Skeletal muscle cell (primary cell): ENCODE measurements at places on chromosomes 12 and 14.

- no peak for DNase-seq
Observed at GRCh38 chr14:103231376-103232019, 102.5 kb upstream of the EIF5 start.

- no peak for DNase-seq
Observed at GRCh38 chr12:101256266-101256665, 23.6 kb upstream of the UTP20 start.

- no peak for DNase-seq
Observed at GRCh38 chr14:50647753-50648152, 20.4 kb downstream of the SAV1 start.

DNA sequence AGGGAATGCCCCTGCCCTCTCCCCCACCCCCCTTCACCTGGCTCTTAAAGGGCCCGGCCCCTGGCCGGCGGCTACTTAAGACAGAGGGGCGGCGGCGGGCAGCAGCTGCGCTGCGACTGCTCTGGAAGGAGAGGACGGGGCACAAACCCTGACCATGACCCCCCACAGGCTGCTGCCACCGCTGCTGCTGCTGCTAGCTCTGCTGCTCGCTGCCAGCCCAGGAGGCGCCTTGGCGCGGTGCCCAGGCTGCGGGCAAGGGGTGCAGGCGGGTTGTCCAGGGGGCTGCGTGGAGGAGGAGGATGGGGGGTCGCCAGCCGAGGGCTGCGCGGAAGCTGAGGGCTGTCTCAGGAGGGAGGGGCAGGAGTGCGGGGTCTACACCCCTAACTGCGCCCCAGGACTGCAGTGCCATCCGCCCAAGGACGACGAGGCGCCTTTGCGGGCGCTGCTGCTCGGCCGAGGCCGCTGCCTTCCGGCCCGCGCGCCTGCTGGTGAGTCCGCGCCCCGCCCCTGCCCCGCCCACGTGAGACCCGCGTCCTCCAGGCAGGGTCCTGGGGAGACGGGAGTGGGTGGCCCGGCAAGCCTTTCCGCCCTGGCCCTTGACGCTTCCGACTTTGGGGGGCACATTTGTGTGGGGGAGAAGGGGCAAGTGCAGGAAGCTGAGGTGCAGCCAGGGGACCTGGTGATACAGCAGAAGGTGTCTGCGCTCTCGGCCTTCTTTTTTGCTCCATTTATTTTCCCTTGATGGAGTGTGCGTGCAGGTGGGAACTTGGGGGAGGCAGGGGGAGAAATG is at the start of gene IGFBP6:
TSS of gene IGFBP6 (plus strand) at position 104 of the 790 bp plus-strand sequence. CDS start at position 155, 51 bp downstream.
- no peak for DNase-seq

GRCh38 chr12:3683670-3684069 is 69.2 kb downstream of the CRACR2A start:
- peak; percentile 22 for DNase-seq

GRCh38 chr12:42767326-42767954 is 177.9 kb upstream of the PRICKLE1 start:
- DNase-seq: no peak

DNA sequence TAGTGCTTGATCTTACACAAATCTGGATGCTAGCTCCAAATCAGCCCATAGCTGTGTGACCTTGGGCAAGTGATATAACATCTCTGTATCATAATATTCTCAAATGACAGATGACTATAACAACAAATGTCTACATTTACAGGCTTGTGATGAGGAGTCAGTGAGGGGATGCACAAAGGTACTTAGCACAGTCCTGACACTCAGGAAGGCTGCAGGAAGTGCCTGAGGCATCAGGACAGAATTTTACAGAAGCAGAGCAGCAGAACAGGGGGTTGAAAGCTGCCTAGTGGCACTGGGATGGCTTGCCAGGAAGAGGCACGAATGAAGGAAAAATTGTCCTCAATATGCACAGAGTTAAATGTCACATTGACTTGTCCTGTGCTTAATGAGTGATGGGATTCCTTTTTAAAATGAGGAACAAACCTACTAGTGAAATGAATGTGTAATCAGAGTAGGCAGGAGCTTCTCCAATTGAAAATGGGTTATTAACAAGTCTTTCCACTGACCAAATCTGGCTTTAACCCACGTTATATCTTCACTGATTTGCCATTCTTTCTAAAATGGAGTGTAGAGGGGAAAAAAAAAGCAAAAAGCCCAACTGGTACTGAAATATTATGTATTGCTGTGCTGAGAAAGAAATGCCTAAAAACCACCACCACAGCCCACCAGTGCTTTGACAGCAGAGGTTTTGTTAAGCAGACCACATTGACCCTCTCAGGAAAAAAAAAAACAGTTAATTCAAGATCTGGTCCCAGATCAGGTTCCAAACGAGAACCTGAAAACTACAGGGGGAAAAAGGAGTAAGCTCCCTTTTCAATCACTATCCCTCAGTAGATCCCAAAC is 11.6 kb downstream of the BTG1 start:
- no peak for DNase-seq

DNA sequence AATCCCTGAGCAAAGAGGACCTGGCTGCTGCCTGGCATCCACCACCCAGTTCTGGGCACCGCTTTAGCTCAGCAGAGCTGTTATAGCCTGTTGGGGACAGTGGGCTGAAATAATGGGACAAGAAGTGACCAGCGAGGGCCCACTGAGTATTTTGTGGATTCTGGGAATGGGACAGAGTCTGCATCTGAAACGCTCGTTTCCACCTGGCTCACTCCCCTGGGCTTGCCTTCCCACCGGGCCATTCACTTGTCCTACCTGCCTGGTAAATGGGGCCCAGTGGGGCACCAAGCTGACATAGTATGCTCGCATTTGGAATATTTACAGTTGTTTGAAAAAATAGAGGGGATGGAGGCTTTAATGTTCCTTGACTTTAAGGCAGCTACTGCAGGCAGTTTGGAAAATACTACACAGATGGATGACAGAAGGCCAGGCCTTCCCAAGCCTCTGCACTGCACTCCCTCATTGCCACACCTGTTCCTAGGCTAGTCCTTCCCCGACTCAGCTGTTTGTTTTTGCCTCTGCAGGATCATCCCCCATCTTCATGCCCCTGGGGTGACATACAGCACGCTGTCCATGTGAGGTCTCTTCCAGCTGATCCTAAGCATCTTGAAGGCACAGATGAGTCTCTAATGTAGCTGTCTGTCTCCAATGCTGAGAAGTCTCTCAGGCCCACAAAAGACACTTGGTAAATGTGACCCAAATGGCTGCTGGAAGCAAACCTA is 61.3 kb upstream of the DICER1 start:
- DNase-seq: no peak

GRCh38 chr12:52837413-52837741 is 3.3 kb upstream of the KRT79 start:
- peak; percentile 66 for DNase-seq

DNA sequence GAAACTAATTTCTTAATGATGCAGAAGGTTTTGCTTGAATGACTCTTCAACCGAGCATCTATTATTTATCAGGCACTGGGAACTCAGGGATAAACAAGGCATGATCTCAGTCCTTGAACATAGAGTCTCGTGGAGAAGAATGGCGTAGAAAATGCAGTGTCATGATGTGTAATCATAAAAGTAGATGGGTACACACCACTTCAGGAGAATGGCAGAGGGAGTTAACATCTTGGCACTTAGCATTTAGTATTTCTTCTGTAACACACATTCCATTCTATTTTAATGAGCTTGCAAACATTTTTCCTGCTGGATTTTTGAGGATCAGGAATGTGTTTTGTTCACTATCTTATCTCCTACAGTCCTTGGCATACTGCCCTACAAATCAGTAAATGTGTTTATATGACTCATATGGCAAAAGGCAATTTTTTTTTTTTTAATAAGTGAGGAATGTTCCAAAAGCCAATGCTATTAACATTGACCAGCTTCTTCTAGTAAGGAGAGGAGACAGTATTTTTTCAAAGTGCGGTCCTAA is 3.8 kb downstream of the TXNRD1 start:
- peak; percentile 91 for DNase-seq

DNA sequence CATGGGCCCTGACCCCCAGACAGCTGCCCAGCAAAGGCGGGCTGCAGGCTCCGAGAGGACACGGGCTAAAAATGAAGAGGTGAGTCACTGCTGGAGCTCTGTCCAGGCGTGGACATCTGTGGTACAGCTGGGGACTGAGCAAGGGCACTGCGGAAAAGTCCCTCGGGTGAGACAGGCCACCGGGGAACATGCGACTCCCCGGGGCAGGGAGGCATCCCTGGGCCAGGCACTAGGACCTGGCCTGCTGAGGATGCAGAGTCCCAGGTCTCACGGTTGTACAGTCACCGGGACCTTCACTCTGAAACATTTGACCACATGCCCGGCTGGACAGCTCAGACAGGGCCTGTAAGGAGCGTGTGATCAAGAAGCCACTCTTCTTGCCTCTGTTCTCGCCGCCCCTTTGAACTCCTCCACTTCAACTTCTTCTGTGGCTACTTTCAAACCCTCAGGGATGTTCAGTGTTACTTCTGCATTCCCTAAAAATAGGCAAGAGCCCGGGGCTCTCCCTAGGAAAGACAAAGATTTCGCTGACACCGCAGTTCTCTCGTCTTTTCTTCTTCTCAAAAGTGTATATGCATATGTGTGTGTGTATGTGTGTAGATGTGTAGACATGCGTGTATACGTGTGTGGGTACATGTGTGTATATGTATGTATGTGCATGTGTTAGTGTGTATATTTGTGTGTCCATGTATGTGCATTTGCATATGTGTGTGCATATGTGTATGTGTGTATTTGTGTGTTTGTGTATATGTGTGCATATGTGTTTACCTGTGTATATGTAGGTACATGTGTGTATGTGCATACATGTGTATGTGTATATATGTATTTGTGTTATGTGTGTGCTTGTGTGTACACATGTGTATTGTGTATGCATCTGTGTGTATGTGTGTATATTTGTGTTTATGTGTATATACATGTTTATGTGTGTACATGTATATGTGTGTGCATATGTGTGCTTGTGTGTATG is 5.0 kb upstream of the RFLNA start:
- no peak for DNase-seq

- no peak for DNase-seq
Observed at GRCh38 chr12:22289250-22289649, 45.3 kb downstream of the ST8SIA1 start.

DNA sequence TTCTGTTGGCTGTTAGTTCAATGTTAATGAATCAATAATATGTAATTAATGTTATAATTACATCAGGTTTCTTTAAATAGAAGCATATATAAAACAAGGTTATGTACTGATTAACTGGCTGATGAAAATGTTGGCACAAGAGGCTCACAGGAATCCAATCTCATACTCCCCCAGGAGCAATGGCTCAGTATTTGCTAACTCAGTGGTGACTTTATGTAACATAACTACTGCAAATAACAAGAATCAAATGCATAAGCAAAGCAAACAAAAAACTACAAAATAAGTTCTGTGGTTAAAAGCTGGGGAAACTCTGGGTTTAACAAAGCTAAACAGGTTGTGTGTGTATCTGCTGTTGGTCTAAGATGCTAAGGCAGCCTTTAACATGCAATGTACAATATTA is 27.7 kb upstream of the BBS10 start:
- DNase-seq: no peak

DNA sequence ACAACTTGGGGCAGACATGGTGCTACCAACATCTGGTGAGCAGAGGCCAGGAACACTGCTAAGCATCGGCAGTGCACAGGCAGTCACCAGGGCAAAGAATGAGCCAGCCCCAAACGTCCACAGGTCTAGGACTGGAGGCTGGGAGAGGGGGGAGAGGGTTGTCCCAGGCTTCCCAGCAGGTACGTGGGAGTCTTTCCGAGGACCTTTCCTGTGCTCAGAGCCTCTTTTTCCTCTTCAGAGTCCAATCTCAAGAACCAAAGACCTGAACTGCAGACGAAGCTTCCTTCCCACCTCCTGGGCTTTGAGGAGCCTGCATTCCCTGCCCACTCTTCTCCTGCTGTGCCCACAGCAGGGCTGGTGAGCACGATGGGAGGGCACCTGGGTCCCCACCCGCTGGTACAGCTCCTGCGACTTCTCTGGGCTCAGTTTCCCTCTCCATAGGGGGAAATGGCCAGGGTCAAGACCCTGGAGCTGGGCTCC is 48.7 kb downstream of the DLK1 start:
- DNase-seq: no peak

DNA sequence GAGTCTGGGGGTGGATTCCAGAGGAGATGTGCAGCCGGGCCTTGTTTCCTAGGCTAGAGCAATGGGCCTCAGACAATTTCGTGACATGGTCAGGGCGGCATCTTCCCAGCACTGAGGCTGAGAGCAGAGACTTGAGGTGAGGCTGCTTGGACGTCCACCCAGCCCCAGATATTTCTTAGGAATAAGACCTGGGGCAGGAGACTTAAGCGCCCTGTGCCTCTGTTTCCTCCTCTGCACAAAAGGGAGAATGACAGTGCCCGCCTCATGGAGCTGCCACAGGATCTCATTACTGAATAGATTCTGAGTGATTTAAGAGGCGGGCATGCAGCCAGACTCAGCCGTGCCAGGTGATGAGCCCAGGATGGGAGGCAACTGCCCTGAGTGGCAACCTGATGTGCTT is 297.9 kb upstream of the SFSWAP start:
- no peak for DNase-seq

DNA sequence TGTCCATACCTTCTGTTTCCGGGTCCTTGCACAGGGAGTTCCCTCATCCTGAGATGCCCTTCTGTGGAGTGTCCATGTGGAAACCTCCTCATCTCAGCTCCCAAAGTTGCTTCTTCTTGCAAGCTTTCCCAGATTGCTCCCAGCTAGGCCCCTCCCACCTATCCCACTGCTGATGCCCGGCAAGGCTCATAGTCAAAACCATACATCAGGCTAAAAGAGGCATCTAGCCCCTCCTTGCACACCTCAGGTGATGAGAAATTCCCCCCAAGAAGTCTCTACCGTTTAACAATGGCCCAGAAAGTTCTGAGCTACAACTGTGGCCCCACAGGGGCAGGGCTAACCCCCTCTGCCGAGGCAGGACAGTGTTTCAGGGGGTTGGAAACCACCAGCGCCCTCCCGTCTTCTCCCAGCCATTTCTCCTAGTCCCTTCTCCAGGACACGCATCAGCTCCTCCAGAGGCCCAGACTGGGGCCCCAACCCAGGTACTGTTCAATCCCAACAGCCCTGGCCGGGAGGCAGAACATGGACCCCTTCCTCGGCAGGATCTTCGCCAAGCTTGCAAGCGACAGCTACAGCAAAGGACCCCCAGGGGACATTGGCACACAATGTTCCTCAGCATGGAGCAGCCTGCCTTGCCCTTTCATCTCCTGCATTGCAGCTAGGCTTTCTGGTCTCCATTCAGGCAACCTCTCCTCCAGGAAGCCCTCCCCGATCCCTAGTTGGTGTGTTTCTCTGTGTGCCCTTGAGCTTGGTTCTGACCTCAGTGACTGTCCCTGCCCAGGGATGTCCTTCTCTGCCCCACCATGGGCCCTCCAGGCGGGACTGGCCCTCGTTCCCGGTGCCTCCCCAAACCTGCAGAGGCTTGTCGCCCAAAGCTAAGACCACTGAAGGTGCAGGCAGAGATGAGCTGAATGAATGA is 4.5 kb upstream of the BEGAIN start:
- DNase-seq: no peak

DNA sequence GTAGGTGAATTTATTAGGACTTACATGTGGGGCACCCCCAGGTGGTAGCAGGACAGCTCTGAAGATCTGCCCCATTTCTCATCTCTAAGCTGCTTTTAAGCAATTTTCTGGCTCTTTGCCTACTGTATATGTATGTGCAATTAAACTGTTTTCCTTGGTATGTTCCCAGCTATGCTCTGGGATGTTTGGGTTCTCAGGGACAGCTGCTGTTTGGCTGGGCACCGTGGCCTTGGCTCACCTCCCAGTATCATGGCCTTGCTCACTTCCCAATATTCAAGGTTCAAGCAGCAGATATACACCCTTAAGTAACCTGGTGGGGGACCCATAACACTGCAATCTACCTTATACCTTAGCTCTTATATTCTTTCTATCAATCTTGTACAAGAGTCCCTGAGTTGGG is 53.7 kb upstream of the KITLG start:
- DNase-seq: no peak
